Fibroblast of skin of scalp (primary cell): ENCODE measurements at places on chromosomes 16 and 17.

DNA sequence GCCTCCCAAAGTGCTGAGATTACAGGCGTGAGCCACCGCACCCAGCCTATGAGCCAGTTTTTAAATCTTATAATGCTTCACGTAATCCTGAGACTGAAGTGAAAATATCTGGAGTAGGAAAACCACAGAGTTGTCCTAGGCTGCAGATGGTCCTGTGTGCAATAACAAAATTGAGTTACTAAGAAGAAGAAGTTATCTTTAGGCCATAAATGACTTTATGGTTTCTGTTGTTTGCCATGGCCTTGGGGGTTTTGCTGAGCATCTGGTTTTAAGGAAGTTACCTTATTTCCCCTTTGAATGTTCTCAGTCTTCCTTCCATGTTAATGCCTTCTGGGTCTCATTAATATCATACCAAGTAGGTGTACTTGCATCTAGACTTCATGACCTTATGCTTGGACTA, 16.5 kb downstream of the NMT1 start:
- no peak for DNase-seq

DNA sequence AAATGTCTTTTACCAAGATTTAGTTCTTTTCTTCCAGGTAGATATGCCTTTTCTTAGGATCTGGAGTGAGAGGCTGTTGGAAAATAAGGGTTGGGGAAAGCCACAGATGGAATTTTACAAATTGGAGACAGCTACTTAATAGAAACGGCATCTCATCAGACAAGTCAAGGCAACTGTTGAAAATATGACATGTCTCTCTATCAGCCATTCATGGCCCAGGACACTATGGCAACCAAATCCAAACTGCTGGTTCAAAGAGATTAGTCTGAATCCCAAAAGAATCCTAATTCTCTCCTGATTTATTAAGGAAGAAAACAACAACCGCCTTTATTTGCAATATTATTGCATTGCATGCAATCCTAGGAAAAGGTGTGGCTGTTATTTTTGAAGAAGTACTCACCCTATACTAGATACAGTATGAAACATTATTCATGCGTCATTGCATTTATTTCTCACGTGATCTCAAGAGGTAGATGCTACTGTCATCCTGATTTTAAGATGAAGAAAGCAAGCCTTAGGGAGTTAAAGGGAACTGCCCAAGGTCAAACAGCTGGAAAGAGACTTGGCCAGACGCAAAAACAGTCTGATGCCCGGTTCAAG, 12.6 kb upstream of the CEP20 start:
- no peak for DNase-seq

DNA sequence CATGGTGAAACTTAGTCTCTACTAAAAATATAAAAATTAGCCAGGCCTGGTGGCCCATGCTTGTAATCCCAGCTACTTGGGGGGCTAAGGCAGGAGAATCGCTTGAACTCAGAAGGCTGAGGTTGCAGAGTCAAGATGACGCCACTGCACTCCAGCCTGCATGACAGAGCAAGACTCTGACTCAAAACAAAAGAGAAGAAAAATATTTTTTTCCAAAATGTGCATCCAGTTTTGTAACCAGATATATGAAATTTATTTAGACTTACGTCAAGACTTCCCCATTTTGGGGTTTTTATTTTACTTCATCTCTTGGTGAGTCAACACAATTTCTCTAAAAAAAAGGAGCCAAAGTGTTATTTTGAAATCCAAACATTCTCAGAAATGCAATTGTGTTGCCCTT, 5.5 kb upstream of the TM4SF5 start:
- DNase-seq, result no peak

DNA sequence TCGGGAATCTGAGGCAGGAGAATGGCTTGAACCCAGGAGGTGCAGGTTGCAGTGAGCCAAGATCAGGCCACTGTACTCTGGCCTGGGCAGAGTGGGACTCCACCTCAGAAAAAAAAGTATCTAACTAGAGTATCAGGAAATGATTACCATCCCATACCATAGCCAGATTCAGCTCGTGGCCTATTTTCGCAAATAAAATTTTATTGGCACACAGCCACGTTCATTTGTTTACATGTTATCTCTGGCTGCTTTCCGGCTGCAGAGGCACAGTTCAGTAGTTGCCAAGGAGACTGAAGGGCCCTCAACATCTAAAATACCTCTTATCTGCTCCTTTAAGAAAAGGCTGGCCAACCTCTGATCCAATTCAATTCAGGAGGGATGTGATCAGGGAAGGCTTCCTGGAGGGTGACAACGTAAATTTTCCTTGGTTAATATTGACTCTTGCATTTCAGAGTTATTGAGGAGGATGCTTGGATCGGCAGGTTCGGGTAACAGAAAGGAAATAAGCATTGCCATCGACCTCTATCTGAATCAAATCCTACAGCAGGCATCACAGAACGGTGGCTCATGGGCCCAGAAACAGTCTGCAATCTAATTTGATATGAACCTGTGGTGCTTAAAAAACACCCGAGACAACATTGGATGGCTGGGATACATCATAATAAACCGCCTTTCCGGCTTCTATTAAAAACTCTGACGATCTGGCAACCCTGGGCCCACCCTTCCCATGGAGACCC, 73.8 kb downstream of the XYLT1 start:
- DNase-seq, result peak; percentile 48

GRCh38 chr16:2157480-2158261, 2.1 kb downstream of the TRAF7 start:
- DNase-seq, result no peak

GRCh38 chr17:11996722-11997146, 541 bp downstream of the ZNF18 start:
- peak; percentile 44 for DNase-seq

GRCh38 chr17:11712456-11712855, 114.2 kb downstream of the DNAH9 start:
- DNase-seq, result no peak

- DNase-seq, result peak; percentile 27
Measured at GRCh38 chr16:66427036-66427860, at the start of gene BEAN1. Gene BEAN1 (plus strand): TSS chr16:66427295. CDS start chr16:66437677, 10,382 bp downstream.

DNA sequence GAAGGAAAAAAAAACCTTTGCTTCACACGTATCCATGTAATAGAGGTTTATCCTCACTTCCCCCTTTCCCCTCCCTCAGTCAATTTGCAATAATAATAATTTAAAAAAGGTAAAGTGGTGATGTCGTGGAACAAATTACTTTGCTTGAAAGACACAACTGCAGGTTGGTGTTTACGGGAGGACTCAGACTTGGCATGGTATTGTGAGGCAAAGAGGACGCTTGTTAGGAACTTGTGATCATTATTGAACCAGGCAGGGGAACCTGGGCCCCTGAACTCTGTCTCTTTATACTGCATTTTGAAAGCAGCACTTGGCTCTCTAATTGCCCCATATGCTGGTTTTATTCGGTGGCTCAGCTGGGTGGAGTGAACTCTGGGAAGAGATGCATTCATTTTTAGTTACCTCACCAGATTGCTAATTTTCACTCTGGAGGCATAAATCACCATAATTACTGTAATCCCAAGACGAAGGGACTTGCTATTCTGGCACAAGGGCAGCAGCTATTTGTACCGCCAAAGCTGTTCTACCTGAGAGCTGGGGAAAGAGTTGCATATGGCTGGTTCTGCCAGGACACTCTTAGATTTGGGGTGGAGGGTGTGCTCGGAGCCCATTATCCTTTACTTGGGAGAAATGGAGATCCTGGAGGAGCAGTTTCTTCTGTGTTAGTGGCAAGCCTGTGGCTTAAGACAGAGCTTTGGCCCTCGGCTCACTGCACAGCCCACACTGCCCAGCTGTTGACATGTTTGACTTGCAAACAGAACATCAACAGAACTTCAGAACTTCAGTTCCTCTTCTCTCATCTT, 5.7 kb upstream of the DHX8 start:
- no peak for DNase-seq

DNA sequence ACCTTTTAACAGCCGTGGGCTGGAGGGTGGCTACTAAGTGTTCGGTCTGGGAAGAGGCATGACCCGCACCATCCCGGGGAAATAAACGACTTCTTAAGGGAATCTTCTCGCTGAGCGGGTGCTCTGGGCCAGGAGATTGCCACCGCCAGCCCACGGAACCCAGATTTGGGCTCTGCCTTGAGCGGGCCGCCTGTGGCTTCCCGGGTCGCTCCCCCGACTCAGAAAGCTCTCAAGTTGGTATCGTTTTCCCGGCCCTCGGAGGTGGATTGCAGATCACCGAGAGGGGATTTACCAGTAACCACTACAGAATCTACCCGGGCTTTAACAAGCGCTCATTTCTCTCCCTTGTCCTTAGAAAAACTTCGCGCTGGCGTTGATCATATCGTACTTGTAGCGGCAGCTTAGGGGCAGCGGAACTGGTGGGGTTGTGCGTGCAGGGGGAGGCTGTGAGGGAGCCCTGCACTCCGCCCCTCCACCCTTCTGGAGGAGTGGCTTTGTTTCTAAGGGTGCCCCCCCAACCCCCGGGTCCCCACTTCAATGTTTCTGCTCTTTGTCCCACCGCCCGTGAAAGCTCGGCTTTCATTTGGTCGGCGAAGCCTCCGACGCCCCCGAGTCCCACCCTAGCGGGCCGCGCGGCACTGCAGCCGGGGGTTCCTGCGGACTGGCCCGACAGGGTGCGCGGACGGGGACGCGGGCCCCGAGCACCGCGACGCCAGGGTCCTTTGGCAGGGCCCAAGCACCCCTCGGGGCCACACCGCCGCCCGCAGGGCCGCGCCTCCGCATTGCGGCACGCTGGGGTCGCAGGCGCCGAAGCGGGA, 3.6 kb upstream of the CBX4 start:
- DNase-seq, result no peak

DNA sequence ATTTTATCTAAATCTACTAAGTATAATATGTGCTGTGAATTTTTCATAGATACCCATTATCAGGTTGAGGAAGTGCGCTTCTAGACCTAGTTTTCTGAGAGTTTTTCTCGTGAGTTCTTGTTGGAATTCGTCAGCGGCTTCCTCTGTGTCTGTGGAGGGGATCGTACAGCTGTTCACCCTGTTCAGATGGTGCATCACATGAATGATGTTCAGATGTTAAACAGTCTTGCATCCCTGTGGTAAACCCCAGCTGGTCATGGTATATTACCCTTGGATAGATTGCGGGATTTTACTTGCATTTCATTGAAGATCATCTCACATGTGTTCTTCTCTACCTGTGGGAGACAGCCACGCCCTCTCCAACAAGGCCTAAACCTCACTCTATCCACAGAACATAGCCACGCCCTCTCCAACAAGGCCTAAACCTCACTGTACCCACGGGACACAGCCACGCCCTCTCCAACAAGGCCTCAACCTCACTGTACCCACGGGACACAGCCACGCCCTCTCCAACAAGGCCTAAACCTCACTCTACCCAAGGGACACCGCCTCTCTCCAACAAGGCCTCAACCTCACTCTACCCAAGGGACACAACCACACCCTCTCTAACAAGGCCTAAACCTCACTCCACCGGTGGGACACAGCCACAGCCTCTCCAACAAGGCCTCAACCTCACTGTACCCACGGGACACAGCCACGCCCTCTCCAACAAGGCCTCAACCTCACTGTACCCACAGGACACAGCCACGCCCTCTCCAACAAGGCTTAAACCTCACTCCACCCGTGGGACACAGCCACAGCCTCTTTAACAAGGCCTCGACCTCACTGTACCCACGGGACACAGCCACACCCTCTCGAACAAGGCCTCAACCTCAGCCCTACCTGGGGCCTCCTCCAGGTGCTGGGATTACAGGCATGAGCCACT, 180.2 kb upstream of the CHMP6 start:
- no peak for DNase-seq

DNA sequence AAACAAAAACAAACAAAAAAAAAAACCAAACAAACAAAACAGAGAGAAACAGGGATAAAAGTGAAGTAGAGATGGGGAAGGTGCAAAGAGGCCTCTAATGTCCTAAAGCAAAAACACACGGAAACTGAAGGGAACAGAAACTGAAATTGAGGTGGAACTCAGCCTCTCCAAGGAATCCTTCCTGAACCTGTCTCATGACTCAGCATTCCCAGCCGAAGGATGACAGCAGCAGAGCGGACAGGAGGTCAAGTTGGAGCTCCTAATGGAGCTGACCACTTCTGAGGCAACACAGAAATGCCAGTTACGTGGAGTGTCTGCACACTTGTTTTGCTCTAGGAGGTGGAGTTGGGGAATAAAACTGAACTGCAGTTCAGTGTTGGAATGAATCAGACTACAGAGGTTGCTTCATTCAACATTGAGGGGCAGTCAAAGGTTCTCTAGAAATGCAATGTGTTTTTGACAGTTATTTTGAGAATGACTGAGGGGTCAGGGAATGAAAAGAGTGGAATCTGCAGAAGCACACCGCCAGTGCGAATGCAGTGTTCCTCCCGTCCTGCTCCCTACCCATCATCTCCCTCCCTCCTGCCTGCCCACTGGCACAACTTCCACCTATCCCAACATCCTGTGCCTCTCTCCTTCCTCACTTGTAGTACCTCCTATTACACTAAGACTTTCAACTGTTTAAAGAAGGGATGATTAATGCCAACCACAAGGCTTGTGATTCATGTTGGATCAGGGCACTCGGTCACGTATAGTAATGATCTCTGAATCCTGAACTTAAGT, 6.3 kb downstream of the UBE2O start:
- DNase-seq, result peak; percentile 32

DNA sequence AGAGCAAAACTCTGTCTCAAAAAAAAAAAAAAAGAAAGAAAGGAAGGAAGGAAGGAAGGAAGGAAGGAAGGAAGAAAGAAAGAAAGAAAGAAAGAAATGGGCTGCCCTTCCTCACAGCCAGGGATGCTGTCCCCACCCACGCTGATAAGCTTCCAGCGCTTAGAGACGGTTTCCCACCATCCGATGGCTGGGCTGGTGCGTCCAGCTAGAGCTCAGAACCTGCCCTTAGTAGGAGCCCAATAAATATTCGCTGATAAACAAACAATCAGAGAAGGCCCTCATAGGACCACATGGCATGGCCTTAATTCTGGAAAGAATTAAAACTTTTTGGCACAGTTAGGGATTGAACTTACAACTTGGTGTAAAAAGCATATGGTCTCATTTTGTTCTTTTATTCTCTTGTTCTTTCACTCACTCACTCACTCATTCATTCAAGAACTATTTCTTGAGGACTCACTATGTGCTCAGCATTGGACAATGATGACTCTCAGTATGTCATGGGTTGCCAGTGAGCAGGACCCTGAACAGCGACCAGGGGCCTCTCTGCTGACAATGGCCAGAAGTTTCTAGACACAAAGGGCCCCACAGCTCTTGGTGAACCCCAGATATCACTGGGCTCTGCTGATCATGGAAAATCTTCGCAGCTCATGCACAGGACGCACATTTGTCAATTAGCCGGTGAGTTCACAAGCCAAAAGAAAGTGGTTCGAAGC, 32.5 kb upstream of the TNRC6C start:
- no peak for DNase-seq

DNA sequence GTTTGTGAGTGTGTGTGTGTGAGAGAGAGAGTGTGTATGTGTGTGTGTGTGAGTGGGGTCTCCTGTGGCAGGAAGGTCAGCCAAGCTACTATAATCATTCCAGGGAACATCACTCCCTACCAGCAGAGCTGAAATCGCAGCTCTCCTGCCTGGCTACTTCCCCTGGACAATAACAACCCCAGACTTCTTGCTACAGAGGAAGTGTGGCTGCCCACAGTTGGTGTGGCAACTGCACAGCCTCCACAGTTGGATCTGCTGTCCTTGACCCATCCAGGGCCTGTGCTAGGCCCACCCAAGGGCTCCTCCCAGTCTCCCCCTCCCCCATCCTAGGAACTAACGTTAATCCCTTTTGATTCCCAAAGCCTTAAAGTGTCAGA, 1.5 kb downstream of the SLC13A5 start:
- DNase-seq, result no peak
